Putamen (tissue), 1 donor: ENCODE measurements at places on chromosomes 1 and 21.

GRCh38 chr1:85799737-85800136 is 91.5 kb upstream of the ZNHIT6 start:
- DNase-seq, result no peak

GRCh38 chr1:225613006-225613405 is 39.9 kb downstream of the ENAH start:
- DNase-seq, result no peak

DNA sequence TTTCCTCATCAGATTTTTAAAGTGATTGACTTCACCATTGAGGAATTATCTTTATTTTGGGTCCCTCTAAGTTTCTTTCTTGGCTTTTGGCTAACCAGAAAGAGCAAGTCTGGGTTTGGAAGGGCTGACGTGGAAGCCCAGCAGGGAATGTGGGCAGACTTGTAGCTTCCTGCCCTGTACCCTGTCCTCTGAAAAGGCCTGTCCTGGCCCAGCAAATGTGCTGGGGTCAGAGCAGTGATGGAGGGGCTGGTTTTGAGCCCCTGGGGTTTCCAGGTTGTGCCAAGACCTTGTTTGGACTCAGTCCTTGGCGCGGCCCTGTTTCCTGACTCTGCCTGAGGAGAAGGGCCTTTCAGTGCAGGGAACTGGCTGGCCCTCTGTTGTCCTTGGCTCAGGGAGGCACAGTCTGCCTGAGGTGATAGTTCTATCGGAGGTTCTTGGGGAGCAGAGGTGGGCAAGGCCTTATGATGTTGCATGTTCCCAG is 72.1 kb downstream of the UCK2 start:
- DNase-seq, result no peak

DNA sequence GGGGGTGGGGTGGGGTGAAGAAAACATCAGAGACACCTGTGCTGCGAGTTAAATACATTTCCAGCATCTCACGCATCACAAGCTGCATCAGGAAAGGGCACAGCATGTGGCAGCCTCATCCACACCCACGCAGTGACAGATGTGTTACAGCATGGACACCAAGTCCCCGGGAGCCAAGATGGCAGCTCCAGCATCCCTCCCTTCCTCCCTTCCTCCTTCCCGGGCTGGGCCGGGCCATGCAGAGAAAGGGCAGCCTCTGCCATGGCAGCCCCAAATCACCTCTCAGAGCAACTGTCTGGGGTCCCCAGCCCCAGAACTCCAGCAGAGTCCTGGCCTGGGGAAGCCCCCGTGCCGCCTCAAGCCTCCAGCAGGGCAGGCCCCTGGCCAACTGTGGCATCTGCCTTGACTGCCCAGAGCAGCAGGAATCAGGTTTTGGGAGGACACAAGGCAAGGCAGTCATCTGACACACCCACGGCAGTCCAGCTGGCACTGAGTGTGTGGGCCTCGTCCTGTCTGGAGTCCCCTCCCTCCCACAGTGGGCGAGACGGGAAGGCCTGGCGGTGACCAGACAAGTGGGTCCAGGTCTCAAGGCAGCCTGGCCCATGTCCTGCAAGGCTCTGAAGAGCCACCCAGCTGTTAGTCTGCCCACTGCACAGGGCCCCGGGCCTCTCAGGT is 6.2 kb downstream of the SMIM1 start:
- no peak for DNase-seq

- DNase-seq, result no peak
Observed at GRCh38 chr1:157363660-157364140, 188.6 kb downstream of the FCRL5 start.
